ENCODE measurements at places on chromosomes 7 and 10. TPM values are rescaled to one million over a fixed set of nuclear protein-coding genes. Genes with fewer than 3 reads are reported as not detected.
A peak's percentile ranks its signal among the peaks of the same experiment; 100 is the strongest.

The ZNF503 gene
- total RNA-seq: 32.7 TPM

The GIGYF1 gene
- total RNA-seq: 33.0 TPM

The ICA1 gene
- 32.6 TPM for total RNA-seq

The TEX47 gene
- total RNA-seq: not detected

- peak; percentile 62 for DNase-seq
These were observed 123.6 kb downstream of the RNF32 start for GRCh38 chr7:156764016-156764669.

- no peak for DNase-seq
These were observed 63.7 kb downstream of the GRM8 start for GRCh38 chr7:127189074-127189473.

- peak; percentile 91 for DNase-seq
These were observed at the start of gene FAM200A for GRCh38 chr7:99551767-99552463. FAM200A (minus strand) TSS chr7:99552114; CDS start chr7:99548407, 3,707 bp downstream.

DNA sequence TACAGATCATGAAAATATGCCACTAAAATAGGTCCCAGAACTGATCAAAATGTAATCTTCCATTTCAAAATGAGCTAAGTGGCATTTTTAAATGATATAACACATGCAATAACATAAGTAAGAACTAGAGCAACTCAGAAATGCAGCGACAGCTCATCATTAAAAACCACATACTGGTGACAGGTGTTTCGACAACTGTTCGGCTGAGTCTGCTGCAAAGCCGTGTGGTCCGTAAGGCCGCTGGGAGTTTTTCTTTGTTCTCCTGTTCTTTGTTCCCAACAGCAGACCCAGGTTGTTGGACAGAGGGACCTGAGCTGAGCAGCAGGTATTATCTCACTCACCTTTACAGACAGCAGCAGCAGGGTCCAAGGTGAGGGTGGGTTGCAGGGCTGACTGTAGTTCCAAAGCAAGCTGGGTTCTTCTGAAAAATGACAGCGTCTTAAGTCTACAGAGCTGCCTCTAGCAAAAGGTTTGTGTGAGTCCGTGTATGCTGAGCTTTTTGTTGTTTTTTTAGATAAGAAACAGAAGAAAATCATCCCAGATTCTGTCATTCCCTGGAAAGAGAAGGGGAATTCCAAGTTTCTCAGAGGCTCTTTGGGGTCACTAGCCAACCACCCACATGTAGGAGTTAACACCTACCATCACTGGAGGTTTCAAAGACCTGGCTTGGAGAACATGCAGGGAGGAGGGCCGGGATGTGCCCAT lies 45.4 kb upstream of the MACROH2A2 start:
- DNase-seq: no peak

- no peak for DNase-seq
These were observed 6.7 kb downstream of the OR13A1 start for GRCh38 chr10:45308707-45309106.

All from left lung (tissue), 14 donors.